ENCODE measurements at places on chromosomes 5 and 9. TPM values are rescaled to one million over a fixed set of nuclear protein-coding genes. Genes with fewer than 3 reads are reported as not detected.

The FCN2 gene
- total RNA-seq: not detected

The HIGD2A gene
- total RNA-seq: 91.2 TPM

The SLC6A3 gene
- 0.16 TPM for total RNA-seq

The CAVIN4 gene
- 7.0 TPM for total RNA-seq

The GLRA1 gene
- total RNA-seq: 0.21 TPM

The PCSK5 gene
- 2.7 TPM for total RNA-seq

The NUTM2G gene
- not detected for total RNA-seq

The PCDHA3 gene
- 0.32 TPM for total RNA-seq

DNA sequence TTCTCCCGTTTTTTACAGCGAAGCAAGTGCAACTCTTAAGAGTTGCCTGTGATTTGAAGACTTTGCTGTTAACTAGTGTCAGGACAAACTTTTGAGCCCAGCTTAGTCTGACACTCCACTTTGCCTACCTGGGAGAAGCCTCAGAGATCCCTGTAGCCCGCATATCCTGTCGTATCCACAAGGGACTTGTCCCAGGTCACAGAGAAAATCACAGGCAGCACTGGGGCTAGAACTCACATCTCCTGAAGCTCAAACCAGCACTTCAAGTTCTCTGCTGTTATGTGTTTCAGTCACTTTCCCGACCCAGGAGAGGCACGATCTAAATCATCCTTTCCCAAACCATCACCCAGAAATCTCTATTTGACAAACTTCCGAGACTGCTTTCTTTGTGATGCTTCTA lies 584.5 kb downstream of the ACTL7B start:
- H3K4me3 ChIP-seq: no peak overlapping the region
- H3K4me1 ChIP-seq: peaks cover 17% of the 10 kb centered on the region
- H3K36me3 ChIP-seq: no peaks in the 10 kb centered on the region
- H3K27me3 ChIP-seq: peaks cover 2% of the 10 kb centered on the region
- H3K27ac ChIP-seq: no peak overlapping the region
- no peak for DNase-seq

- H3K4me1 ChIP-seq: peaks cover 14% of the 10 kb centered on the region
- no peak for DNase-seq
- H3K36me3 ChIP-seq: no peaks in the 10 kb centered on the region
- H3K27ac ChIP-seq: no peak overlapping the region
- H3K4me3 ChIP-seq: no peak overlapping the region
- no peaks in the 10 kb centered on the region for H3K27me3 ChIP-seq
Observed at GRCh38 chr5:92553326-92553725, 1027.7 kb downstream of the NR2F1-AS1 start.

- no peak overlapping the region for H3K4me3 ChIP-seq
- H3K27me3 ChIP-seq: no peaks in the 10 kb centered on the region
- no peak for DNase-seq
- H3K27ac ChIP-seq: no peak overlapping the region
Observed at GRCh38 chr9:95292226-95292625, 25.3 kb downstream of the FANCC start.

DNA sequence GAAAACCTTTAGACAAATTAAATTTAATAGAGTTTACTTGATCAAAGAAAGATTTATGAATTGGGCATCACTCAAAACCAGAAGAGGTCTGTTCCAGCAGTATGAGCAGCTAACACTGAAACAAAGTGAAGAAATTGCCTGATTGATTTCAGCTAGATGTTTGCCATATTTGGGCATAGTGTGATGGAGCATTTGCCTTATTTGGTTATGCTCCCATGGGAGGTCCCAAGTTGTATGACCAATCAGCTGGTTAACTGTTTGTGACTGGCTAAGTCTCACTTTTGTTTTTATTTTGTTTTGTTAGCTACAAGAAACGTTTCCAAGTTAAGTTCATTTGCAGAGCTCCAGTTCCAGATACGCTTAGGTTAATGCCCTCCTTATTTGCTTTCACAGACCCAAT lies 53.3 kb upstream of the LMNB1 start:
- H3K4me1 ChIP-seq: no peaks in the 10 kb centered on the region
- DNase-seq: no peak
- no peaks in the 10 kb centered on the region for H3K36me3 ChIP-seq

DNA sequence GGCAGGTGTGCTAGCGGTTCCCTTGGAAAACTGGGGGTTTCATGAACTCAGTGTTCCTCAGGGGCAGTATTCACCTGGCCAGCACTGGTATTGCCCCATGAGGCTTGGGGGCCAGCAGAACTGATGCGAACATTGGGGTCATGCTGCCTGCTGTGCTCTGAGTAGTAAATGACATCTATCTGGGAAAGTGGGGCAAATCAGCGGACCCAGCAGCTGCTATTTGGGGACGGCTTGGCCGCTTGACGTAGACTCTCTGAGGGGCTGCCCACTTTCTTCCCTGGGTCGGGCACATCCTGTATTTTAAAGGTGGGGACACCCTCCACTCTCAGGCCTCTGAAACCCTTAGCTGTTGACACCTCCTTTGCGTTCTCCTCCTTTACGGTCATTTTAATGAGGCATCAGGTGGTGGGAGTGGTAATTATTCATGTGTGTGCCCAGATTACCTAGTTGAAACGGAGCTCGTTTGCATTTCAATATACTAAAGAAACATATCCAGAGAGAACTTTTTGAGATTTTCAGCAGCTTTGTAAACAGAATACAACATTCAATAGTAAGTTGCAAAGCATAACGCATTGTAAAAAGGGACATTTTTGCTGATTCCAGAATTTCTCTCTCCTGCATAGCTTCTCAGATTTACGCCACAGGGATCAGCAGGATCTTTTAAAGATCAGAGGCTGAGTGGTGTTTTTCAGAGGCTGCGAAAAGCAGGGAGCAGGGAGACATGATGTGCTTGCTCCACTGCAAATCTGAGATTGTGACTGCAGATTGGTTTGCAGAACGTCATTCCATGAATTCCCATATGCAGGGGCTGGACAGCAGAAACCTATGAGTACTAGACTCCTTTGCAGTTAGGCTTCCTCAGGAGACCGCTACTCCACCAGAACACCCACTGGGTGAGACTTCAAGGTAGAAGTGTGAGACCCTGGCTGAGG lies 56.8 kb upstream of the ZFR start:
- no peaks in the 10 kb centered on the region for H3K36me3 ChIP-seq
- peaks cover 8% of the 10 kb centered on the region for H3K27me3 ChIP-seq
- peaks cover 38% of the 10 kb centered on the region for H3K4me1 ChIP-seq
- H3K27ac ChIP-seq: no peak overlapping the region
- DNase-seq: no peak

DNA sequence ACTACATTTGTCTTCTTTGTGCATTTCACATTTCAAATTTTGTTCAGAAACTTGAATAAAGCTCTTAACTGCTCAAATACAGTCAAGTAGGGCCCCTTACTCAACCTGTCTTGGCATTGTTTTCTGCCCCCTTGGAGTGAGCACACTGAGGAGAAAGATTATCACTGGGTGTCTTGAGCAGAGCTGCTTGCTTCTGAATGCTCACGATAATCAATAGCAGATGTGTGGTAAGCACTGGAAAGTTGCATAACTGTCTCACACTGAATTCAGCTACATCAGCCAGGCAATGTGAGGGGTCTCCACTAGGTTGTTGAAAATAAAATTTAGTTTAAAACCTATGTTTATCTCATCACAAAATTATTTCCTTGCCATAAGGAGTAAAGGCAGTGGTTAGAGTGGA lies 7.8 kb upstream of the TNFAIP8 start:
- no peak overlapping the region for H3K27ac ChIP-seq
- no peak overlapping the region for H3K4me3 ChIP-seq
- no peak for DNase-seq
- H3K27me3 ChIP-seq: peaks cover 4% of the 10 kb centered on the region
- H3K36me3 ChIP-seq: no peaks in the 10 kb centered on the region

- H3K27me3 ChIP-seq: no peaks in the 10 kb centered on the region
- DNase-seq: no peak
- no peak overlapping the region for H3K27ac ChIP-seq
Observed at GRCh38 chr9:70830618-70831017, 290.8 kb downstream of the TRPM3 start.

DNA sequence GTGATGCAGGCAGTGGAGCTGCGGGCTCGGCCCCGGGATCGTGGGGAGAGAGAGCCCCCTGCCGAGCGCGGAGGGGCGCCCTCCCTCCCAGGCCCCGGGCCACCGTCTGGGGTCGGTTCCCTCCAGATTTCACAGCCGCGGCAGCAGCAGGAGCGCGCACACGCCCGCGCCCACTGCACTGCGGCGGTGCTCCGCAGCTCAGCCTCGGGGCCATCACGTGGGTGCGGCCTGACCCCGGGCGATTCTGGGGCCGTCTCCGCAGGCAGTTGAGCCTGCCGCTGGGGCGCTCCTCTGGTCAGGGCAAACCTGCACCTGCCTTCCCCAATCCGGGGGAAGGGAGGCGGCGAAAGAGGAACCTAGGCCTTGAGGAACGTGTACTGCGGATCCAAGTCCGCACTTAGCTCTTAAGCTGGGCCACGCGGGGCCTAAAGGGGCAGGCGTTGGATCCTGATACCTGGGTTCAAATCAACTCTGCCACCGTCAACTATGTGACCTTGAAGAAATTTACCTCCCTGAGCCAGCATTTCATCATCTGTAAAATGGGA lies 9.4 kb upstream of the DELE1 start:
- H3K4me3 ChIP-seq: peak overlapping the region; percentile 12
- DNase-seq: peak; percentile 59
- H3K36me3 ChIP-seq: no peaks in the 10 kb centered on the region
- no peak overlapping the region for H3K27ac ChIP-seq
- H3K27me3 ChIP-seq: peaks cover 18% of the 10 kb centered on the region

DNA sequence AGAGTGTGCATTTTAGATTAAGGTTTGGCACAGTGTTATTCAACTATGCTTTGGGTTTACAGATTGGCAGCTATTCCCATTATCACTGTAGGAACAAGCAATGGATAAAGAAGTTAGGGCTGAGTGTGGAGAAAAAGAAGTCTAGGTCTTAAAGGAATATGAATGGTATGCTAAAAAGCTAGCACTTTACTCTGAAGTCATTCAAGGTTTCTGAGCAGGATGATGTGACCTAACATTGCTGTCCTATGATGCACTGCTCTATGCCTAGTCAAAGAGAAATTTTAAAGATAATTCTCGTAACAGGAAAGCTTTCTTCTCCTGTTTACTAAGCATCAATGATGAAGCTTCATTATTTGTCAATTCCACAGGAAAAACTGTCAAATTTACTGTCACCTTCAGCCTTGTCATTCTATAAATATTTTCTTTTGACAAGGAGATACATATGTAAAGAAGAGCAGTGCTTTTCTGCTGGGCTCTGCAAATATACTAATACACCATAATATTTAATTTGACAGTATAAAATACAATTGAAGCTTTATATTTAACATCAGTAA lies 476.1 kb upstream of the PTPRD start:
- DNase-seq: no peak

DNA sequence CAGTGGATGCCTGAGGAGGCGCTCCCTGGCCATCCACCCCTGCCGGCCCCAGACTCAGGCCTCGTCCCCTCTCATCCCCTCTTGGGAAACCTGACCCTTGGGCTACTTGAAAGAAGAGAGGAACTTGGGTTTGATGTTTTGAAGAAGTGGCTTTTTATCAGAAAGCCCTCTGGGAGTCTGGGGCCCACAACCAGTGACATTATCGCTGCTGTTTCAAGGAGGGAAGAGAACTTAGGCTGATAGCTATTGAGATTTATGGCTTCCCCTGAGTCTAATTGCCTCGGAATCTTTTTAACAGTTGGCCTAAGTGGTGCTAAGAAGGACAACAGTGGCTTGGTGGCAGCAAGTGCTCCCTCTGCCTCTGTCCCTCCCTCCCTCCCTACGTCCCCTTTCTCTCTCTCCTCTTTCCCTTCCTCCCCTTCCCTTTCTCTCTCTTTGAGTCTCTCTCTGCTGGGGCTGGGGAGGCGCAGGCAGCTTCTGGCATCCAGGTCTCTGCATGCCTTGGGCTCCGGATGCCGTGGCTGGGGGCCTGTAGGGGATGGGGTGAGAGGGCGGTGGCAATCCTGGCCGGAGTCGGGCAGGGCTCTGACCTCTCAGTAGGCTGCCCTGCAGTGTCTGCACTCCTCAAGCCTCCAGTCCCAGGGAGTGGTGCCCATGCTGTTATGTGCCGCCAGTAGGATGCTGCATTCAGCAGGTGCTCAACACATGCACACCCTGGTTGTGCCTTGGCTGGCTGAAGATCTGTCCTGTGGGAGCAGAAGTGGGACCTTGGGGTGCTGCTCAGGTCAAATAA lies 49.6 kb upstream of the RXRA start:
- H3K27me3 ChIP-seq: no peaks in the 10 kb centered on the region
- H3K4me1 ChIP-seq: peaks cover 14% of the 10 kb centered on the region
- H3K36me3 ChIP-seq: no peaks in the 10 kb centered on the region
- no peak overlapping the region for H3K4me3 ChIP-seq
- peak overlapping the region; percentile 46 for H3K27ac ChIP-seq
- no peak for DNase-seq

- no peak overlapping the region for H3K27ac ChIP-seq
- DNase-seq: no peak
- H3K36me3 ChIP-seq: no peaks in the 10 kb centered on the region
- H3K4me1 ChIP-seq: no peaks in the 10 kb centered on the region
- no peak overlapping the region for H3K4me3 ChIP-seq
- no peaks in the 10 kb centered on the region for H3K27me3 ChIP-seq
Observed at GRCh38 chr5:32193591-32193990, 19.5 kb upstream of the GOLPH3 start.

DNA sequence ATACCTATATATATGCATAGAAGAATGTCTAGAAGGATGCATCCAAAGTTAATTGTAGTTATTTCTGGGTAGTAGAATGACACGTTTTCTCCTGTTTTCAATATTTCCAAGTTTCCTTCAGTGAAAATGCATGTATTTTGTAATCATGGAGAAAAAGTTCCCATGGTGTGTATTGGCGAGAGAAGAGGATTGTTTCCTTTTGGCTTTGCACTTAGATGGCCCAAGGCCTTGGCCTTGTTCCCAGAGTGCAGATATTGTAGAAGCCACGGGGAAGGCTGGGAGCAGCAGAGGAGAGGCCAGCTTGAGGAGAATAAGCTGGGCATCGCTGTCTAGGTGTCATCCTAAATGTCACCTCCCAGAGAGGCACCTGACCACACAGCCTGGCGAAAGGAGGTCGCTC lies 44.0 kb downstream of the IRF1 start:
- no peak overlapping the region for H3K4me3 ChIP-seq
- no peak for DNase-seq
- H3K4me1 ChIP-seq: no peaks in the 10 kb centered on the region
- H3K36me3 ChIP-seq: no peaks in the 10 kb centered on the region
- no peaks in the 10 kb centered on the region for H3K27me3 ChIP-seq

DNA sequence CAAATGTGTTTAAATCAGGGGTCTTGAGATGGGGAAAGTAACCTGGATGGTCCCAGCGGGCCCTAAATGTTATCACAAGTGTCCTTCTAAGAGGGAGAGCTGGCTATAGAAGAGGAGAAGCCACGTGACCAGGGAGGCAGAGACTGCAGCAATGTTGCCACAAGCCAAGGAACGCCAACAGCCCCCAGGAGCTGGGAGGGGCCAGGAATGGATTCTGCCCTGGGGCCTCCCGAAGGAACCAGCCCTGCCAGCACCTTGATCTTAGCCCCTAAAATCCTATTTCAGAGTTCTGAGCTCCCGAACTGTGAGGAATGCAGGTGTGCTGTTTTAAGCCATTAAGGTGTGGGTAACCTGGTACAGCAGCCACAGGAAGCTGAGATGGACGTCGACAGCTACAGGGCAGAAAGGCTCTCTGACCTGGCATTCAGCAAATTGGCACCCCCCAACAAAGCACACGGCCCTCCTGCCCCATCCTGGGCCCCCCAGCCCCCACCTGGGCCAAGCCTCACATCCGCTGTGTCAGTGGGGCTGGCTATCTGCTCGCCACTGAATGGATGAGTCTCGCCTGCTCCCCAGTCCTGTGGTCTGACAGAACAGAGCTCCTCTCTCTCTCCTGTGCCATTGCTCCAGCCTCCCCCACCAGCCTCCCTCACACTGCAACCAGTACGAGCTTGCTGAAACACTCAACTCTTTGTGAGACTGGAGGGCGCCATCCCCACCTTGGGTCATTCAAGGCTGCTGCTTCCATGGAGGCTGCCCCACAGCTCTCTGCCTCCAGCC lies 78.8 kb downstream of the ADAMTS2 start:
- no peaks in the 10 kb centered on the region for H3K36me3 ChIP-seq
- no peak for DNase-seq
- no peaks in the 10 kb centered on the region for H3K27me3 ChIP-seq
- peaks cover 10% of the 10 kb centered on the region for H3K4me1 ChIP-seq

Data from neural crest cell (in vitro differentiated cells).